Activated naive CD4-positive, alpha-beta T cell (primary cell): ENCODE measurements at places on chromosomes 5 and 9.

- DNase-seq = no peak
Measured at GRCh38 chr5:83472508-83473345, 1.2 kb downstream of the VCAN start.

GRCh38 chr5:76532973-76533372, 90.2 kb downstream of the F2RL2 start:
- DNase-seq = no peak

DNA sequence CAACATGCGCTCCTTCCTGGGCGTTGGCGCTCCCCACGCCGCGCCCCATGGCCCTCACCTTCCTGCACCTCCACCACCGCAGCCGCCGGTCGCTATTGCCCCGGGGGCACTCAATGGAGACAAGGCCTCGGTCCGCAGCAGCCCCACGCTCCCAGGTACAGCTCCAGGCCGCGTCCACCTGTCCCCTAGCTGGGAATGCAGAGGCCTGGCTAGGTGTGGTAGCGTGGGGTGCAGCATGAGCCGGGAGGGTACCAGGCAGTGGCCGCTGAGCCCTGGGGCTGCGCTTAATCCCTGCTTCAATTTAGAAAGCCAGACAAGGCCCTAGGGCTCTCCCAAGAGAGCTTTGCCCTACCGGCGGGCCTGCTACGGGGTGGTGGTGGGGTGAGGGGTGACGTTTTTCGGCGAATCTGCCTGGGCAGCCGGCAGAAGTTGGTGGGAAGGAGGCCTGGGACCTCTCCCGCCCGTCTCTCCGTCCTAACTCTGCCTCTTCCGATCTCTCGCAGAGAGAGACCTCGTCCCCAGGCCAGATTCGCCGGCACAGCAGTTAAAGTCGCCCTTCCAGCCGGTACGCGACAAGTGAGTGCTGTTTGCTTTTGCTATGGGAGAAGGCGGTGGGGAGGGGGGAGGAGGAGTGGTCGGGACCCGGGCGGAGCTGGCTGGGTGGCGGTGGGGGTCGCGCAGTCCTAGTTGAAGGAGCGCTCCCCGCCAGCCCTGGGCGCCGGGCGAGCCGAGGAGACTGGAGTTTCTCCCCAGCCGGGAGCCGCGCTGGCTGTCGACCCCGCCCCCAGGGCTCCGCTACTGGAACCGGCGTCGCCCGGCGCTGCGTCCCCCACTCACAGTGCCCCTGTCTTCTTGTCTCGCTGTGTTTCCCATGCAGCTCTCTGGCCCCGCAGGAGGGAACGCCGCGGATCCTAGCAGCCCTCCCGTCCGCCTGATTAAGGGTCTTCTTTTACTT, 4.8 kb downstream of the IRX1 start:
- no peak for DNase-seq

DNA sequence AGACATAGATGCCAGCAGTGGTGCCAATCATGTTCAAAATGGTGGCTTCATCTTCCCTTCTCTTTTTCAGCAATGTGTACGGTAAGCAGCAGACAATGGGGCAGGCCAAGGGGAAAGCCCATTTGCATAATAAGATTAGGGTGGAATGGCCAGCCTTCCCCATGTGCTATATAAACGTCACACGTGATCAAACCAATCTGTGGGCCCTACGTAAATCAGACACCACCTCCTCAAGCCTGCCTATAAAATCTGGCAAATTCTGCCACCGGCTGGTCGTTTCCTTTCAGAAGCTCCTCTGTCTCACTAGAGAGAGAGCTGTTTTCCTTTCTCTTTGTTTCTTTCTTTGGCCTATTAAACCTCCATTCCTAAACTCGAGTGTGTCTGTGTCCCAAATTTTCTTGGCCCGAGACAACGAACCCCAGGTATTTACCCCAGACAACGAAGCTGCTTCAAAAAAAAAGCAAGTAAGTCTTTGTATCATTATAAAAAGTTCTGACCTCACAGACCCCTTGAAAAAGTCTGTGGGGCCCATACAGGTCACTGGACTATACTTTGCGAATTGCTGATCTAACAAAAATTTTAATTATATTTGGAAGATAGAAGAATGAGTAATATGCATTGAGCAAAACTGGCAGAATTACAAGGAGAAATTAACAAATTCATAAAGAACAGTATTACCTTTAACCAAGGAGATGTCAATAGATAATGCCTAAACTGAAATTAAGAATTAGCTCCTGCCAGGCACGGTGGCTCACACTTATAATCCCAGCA, 15.2 kb downstream of the ZBTB5 start:
- DNase-seq = no peak

GRCh38 chr9:35951736-35952135, 6.2 kb downstream of the OR2S2 start:
- no peak for DNase-seq

- DNase-seq = no peak
Measured at GRCh38 chr5:75558981-75559632, 47.4 kb downstream of the POLK start.

GRCh38 chr5:149667084-149667828, 62.9 kb upstream of the PPARGC1B start:
- DNase-seq = no peak

DNA sequence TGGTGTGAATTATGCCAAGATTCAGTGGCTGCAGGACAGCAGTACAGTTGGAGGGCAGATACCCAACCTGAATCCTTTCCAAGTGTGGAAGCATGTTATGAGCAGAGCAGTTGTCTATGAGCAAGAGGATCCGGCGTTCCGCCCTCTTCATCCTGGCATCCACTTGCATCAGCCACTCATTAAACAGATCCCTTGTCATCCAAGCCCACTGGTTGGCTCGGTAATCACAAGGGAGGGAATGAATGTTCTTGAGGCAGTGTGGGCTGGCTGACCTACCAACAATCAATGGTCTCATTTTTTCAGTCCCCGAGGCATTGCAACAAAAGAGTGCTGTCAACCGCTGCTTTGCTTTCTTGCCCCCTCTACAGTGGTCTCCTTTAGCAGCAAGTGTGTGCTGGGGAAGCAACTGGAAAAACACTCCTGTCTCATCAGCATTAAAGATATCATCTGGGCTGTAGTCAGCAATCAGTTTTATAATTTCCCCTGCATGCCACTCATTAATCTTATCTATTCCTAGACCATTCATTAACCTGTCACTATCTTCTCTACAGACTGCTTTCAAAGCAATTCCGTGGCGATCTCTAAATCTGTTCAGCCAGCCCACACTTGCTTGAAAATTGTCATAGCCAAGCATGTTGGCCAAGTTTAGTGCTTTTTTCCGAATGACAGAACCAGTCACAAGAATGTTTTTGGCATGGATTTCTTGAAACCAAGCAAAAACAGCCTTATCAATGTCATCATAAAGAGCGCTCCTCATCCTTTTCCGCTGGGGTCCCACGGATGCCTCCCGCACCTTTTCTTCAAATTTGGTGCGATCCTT, 4.9 kb downstream of the TIGD6 start:
- DNase-seq = no peak

- DNase-seq = no peak
Measured at GRCh38 chr9:105332471-105332870, 88.0 kb downstream of the SLC44A1 start.
